ENCODE measurements at places on chromosomes 4 and X.
A peak's percentile ranks its signal among the peaks of the same experiment; 100 is the strongest.

DNA sequence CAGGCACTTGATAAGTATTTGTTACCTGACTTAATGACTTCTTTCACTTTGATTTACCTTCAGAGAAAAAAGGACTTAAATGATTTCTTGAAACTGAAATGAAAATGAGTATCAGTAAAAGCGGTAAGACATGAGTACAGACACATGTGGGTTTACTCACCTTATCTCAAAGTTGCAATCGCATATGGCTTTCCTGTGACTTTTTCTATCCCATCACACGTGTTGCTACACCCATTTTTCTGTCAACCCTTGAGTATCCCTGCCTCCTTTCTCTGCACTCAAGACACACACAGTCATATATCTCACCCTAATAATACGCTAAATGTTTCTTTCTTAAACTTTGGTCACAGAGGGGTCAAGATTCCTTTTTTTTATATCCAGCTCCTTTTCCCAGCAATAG, 11.0 kb upstream of the ARHGEF38 start:
- no peak for DNase-seq

DNA sequence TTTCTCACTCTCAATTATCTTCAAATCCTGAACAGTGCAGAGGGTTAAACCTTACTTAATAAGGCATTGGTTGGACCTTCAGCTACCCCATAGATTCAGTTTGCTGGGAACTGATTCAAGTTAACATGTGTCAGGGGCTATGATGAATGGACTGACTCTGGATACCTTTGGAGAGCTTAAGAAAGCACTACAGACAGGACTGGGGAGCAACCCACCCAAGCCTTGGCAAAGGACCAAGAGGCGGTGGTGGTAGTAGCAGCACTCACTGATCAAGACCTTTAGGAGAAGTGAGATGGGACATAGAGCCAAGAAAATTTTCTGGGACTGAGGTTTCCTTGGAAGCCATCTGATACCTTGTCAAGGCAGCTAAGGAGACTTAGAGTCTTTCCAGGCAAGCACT, 43.0 kb upstream of the TAPT1 start:
- DNase-seq: no peak

- no peak for DNase-seq
These were observed 1305.2 kb downstream of the ARAP2 start for GRCh38 chr4:34939073-34939472.

GRCh38 chr4:149605601-149606378, 209.9 kb downstream of the IQCM start:
- no peak for DNase-seq

DNA sequence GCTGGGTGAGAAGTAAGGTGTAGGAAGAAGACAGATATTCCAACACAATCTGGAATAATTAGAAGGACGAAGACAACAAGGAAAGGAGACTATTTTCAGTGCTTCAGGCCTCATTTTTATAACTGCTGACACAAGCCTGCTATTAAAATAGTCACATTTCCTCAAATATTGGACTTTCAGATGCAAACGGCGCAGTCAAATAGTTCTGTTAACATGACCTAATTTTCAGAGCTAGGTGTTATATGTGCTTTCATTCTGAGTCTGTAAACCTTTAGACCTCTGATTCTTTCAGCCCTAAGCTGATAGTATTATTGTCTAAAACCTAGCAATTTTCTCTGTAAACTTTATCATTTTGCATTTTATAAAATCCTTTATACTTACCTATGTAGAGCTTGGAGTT, 261.5 kb downstream of the IL1RAPL1 start:
- no peak for DNase-seq

- no peak for DNase-seq
These were observed 15.0 kb upstream of the HOPX start for GRCh38 chr4:56696056-56696455.

GRCh38 chr4:133565379-133565778, 416.3 kb downstream of the PCDH10 start:
- DNase-seq: peak; percentile 25

DNA sequence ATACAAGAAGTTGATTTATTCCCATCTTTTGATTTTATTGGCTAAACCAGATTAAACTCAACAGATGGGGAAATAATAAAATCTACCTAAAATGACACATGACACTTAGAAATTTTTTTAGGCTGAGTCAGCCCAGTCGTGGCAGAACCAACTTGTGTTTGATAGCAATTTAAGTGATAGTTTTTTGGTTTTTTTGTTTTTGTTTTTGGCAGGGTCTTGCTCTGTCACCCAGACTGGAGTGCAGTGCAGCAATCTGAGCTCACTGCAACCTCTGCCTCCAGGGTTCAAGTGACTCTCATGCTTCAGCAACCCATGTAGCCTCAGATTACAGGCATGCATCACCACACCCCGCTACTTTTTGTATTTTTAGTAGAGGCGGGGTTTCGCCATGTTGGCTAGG, 370.3 kb upstream of the NOCT start:
- DNase-seq: no peak

GRCh38 chr4:41866799-41867677, 68.2 kb upstream of the TMEM33 start:
- no peak for DNase-seq

GRCh38 chrX:17788956-17789562, 51.8 kb downstream of the SCML1 start:
- no peak for DNase-seq

DNA sequence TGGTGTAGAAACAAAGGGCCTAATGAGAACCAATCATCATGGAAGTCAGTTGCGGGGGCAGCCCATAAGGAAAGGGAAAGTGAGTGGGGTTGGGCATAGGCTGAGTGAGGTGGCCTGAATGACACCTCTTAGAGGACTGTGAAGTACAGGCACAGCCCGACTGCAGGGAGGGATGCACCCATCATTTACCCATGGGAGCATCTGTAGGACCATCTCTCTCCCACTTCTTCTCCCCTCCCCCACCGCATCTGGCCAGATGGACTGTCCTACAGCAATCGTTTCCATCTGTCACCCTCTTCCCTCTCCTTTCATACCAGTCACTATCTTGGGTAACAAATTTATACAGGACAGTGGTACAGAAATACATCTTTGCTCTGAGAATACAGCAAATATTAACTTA, 4.2 kb downstream of the STBD1 start:
- DNase-seq: no peak

DNA sequence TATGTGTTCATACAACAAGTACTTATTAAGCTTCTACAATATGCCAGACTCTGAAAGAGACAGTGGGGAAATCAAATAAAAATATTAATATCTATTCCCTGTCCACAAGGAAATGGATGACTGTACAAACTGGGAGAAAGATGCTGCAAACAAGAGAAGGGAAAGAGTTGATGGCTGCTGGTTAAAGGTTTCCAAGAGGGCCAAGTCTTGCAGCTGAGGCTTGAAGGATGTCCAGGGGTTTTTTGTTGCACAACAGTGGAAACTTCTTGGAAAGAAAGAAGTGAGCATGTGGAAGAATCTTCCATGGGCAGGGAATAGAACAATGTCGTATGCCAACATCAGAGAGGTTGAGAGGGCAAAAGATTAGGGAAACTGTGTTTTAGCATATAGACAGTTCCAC, 95.8 kb downstream of the MID1 start:
- no peak for DNase-seq

DNA sequence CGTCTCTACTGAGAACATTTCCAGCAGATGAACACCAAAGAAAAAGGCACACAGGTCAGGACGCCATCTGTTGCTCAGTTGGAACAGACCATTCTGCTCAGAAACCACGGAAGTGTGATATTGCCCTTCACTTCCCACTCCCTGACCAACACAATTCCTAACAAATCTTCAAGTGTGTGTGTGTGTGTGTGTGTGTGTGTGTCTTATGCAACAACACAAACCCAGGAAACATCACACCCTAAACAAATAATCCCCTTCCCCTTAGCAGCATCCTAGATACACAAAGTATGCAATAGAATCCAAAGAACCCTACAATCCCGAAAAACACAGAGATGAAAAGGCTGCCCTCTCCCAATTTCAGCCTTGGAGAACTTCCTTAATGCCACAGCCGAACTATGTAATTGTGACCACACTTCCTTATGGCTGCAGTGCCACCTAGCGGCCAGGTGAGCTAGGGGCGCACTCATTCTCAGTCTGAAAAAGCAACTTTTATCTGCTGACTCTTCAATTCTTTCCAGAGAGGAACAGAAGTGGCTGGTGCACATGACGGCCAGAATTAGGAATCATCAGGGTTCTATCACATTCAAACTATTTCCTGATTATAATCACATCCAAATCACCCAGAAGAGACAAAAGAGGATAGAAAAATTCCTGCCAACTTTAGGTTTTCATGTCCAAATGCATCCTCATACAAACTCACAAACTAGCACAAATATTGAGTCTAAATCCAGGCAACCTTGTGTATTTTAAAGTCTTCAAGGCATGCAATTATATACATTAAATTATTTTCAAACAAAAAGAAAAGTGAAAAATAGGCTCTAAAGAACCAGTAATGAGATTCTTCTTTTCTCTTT, 164.9 kb downstream of the DHX15 start:
- peak; percentile 18 for DNase-seq

DNA sequence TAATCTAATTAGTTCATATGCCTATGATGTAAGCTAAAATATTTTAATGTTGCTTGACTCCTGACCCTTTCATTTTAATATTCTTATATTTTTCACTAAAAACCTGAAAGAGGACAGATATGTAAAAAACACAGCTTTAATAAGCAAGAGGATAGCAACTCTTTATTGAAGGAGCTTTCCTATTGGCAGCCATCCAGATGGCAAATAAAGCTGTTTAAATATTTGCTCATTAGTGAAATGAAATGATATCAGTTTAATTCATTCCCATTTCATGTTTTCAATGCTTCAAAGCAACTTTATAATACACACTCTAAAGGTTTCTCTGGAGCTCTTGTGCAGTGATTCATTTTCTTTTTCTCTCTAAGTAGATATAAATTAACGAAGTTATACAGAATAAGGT, 473.4 kb downstream of the PCDH7 start:
- DNase-seq: no peak

DNA sequence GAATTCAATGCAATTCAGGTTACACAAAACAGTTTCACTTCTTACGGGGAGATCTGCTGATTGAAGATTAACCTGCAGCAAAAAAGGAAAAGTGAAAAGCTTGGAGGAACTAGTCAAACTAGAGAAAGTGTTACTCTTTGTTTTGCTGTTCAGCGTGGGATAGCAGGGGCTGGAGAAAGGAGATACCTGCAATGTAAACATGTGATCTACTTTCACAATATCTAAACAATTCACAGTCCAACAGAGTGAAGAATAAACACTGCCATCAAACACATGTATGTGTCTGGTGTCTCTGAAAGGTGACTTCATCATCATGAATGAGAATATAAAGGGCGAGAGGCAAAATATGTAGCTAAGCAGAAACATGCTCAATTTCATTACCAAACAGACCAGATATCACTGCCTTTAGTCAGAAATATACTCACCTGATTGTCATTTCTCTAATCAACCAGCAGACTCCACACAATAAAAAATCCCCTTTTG, 26.4 kb downstream of the NIPAL1 start:
- no peak for DNase-seq

- no peak for DNase-seq
These were observed 35.4 kb downstream of the RBBP7 start for GRCh38 chrX:16834806-16835205.

DNA sequence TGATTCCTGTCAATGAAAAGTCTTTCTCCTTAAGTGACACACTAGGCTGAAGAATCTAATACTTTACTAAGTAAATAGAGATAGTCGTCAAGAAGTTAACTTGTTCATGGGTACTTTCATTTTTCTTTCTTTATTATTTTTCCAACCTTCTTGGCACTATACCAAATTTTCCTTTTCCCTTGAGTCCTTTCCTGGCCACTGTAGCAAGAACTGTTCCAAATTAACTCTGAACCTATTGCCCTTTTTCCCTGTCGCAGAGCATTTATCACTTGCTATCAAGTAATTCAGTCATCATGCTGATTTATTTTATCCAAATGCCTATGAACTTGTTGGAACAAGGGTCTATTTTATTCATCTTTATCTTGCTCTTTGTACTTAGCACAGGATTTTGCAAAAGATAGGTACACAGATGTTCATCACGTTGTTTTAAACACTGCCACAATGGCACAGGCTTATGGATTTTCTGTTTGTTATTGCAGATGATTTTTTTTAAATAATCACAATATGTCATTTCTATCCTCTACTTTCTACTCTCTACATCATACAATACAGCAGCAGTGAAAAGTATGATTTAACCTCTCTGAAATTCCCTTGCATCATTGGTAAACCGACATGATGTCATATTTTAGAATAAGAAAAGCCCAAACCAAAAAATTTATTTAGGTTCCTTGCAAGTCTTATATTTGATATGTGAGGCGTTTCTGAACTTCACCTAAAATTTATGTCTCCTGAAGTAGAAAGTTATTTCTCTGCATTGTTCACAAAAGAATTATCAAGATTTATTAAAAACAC, 2352.3 kb downstream of the PCDH7 start:
- DNase-seq: no peak

DNA sequence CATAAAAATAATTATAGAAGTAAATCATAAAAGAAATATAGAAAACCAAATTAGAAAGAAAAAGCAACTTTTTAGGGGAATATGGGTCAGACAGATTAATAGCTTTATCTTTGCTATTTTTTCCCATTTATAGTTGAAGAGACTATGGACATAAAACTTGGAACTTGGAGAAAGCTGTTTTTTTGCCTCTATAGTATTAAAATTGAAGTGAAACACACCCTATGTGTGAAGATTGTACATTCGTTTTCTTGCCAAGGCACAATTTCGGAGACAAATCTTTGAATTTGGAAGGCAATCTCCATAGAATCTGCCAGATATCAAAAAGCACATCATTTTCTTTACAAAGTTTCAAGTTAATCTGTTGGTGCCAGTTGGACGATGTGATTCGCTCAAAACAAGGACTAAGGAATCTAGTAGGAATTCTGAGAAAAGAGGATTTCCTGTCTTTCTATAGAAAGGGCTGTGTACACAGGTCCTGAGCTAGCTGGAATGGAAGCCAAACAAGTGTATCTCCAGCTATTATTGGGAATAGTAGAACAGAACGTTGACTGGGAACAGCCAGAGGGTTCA, 156.3 kb downstream of the SLC7A11 start:
- no peak for DNase-seq

GRCh38 chrX:153304988-153305736, 16.4 kb downstream of the PNMA6F start:
- DNase-seq: no peak

- DNase-seq: no peak
These were observed 21.0 kb downstream of the SEC24D start for GRCh38 chr4:118814891-118815290.

- no peak for DNase-seq
These were observed 13.3 kb downstream of the RAB9A start for GRCh38 chrX:13702111-13702789.

GRCh38 chr4:3256230-3257102, 7.5 kb downstream of the MSANTD1 start:
- DNase-seq: no peak

GRCh38 chr4:41267997-41268396, 11.3 kb downstream of the UCHL1 start:
- no peak for DNase-seq

- no peak for DNase-seq
These were observed 7.1 kb upstream of the TLR2 start for GRCh38 chr4:153676984-153677383.

- no peak for DNase-seq
These were observed 24.7 kb upstream of the EPGN start for GRCh38 chr4:74283614-74284013.

- no peak for DNase-seq
These were observed 17.6 kb upstream of the PRPS1 start for GRCh38 chrX:107610667-107611066.
